ENCODE measurements at places on chromosomes 12 and 14.

GRCh38 chr12:115320451-115320850 is 636.5 kb upstream of the TBX3 start:
- DNase-seq: no peak

DNA sequence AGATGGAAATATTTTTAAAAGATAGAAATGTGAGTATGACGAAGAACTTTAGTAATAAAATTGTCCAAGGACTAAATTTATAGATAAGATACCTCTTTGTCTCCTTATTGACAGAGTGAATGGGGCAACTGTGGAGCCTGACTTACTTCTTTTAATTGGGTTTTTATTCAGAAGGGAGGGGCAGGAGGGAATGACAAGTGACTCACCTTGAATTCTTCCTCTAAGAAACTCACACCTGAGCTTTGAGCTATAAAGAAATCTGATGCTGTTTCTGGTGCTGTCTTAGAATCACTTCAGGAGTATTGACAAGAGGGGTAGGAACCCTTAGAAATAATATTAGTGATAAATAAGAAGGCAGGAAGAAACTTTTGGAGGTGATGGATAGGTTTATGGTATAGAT is 951 bp downstream of the NR1H4 start:
- DNase-seq: no peak

DNA sequence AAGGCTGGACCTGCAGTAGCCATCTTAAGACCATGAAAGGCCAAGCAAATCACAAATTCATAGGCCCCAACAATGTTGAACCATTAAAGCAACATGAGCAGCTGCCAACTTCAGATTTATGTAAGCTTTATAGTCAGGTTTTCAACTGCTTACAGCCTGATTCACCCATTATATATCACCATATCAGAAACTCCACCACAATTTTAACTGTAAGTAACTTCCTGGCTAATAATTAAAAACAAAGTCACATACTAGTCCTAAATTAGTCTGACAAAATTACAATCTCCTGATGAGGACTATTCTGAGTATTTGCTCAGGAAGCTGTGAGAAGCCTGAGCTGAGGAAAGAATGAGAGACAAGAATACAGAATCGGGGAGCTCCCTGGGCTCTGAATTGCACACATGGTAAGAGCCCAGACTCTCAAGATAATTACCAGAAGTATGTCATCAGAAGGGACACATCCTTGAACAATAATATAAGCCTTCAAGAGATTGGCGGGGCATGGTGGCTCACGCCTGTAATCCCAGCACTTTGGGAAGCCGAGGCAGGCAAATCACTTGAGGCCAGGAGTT is 55.1 kb downstream of the NUMB start:
- DNase-seq: no peak

DNA sequence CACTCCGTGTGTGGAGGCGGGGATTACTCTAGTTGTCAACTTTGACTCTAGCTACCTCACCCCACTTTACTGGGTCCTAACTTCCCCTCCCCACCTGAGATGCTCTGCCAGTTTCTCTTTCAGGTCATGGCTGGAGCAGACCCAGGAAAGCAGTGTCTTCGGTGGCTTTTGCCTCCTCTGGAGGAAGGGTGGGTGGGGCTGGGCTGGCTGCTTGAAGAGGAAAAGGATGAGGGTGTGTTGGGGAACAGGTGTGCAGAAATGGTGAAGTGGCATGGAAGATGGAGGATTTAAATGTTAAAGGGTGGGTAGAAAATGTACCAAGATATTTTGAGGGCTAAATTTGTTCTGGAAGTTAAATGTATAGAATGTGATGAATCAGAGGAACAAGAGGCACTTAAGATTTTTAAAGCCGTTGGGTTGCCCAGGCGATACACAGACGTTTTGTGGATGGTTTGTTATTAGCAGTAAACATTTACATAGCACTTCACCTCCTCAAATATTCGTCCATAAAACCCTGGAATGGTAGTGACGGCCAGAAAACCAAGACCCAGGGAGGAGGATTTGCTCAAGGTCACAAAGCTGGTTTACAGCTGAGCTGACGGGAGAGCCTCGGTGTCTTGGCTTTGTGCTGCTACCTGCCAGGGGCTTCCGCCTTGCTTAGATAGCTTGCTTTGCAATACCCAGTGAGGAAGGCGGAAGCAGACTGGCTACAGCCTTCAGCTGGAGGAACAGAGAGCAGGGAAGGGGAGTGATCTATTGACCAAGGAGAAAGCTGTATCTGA is 72.2 kb upstream of the PRMT8 start:
- peak; percentile 70 for DNase-seq

DNA sequence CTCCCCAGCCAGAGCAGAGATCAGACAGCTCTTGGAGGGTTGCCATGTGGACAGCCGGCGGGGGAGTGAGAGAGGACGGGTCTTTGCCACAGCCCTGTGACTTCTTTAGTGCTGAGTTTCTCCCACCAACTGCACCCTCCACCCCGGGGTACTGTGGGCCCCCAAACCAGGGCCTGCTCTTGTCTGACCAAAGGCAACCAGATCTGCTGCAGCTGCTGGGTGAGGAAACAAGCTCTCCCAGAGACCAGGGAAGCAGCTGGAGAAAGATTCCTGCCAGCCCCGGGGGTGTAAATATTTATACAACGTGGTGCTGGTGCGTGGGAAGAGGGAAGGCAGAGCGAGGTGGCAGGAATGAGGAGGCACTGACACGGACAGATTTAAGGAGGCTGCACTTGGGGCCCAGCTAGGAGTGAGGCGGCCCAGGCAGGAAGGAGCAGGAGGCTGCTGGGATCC is 14.3 kb upstream of the ZFP36L1 start:
- DNase-seq: no peak

DNA sequence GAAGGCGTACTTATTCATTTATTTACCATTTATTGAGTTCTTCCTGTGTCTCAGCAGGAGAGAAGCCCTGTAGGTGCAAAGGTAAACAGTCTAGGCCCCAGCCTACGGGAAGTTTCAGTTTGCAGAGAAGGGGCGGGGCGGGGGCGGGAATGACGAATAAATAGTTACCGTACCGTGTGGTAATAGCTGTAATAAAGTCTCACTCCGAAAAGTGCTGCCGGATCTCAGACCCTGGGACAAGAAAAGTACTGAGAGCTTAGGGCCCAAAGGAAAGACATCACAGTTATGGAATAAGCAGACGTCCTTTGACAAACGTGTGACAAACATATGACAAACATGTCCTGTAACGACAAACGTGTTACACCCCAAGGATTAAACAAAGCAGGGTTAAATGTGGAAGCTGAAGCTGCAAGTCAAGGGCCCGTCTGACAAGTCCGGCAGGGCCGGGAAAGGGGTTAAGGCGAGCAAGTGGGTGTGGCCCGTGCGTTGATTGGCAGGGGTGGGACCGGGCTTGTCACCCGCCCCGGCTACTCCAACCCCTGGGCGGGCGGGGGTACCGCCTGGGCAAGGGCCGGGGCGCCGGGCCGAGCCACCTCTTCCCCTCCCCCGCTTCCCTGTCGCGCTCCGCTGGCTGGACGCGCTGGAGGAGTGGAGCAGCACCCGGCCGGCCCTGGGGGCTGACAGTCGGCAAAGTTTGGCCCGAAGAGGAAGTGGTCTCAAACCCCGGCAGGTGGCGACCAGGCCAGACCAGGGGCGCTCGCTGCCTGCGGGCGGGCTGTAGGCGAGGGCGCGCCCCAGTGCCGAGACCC is at the start of gene LRP10:
Gene LRP10, plus strand, starts transcription at position 517 of the 809 bp plus-strand sequence. CDS start 564 bp downstream, outside the sequence.
- peak; percentile 85 for DNase-seq

DNA sequence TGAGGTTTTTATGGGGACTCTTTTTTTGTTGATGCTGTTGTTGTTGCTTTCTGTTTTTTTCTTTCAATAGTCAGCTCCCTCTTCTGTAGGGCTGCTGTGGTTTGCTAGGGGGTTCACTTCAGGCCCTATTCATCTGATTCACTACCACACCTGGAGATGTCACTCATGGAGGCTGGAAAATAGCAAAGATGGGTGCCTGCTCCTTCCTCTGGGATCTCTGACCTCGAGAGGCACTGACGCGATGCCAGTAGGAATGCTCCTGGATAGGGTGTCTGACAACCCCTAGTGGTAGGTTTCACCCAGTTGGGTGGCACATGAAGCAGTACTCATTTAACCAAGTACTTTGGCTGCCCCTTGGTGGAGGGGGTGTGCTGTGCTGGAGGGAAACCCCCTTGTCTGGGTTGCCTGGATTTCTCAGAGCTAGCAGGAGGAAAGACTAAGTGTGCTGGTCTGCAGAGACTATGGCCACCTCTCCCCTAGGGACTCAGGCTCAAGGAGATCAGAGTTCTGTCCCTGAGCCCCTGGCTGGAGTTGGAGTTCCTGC is 745.5 kb downstream of the TMTC2 start:
- no peak for DNase-seq

- no peak for DNase-seq
Measured at GRCh38 chr12:85874031-85874461, at the start of gene NTS. Gene NTS (plus strand): TSS chr12:85874295. CDS start chr12:85874404, 109 bp downstream.

- no peak for DNase-seq
Measured at GRCh38 chr14:94885481-94886155, 115.7 kb upstream of the GSC start.

- no peak for DNase-seq
Measured at GRCh38 chr12:53975479-53976152, 862 bp upstream of the HOTAIR start.

DNA sequence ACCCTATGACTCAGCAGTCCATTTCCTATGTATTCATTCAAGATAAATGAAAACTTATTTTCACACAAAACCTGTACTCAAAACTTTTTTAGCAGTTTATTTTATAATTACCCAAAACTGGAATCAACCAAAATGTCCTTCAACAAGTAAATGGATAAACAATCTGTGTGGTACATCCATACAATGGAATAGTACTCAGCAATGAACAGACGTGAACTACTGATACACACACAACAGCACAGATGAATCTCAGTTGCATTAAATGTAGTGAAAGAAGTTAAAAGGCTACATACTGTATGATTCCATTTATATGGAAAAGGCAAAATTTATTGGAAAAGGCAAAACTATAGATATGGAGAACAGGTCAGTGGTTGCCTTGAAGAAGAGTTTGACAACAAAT is 90.1 kb downstream of the KIAA0586 start:
- DNase-seq: no peak

- DNase-seq: no peak
Measured at GRCh38 chr14:25868521-25869314, 729.1 kb downstream of the NOVA1 start.

DNA sequence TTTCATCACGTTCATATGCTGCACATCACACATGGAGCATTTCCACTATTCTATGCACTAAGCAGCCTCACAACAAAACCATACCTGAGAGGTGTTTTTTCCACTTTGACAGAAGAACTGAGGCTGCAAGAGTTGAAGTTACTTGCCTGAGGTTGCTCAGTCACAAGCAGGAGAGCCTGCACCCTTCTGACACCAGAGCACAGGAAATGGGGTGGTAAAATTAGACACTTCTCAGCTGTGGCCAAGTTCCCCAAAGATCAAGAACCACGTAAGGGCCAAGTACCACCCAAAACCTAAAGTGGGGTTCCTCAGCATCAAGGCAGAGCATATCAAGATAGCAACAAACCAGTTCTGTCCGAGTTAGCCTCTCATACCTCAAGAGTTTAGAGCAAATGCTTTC is 185.8 kb downstream of the CAPZA3 start:
- DNase-seq: no peak

DNA sequence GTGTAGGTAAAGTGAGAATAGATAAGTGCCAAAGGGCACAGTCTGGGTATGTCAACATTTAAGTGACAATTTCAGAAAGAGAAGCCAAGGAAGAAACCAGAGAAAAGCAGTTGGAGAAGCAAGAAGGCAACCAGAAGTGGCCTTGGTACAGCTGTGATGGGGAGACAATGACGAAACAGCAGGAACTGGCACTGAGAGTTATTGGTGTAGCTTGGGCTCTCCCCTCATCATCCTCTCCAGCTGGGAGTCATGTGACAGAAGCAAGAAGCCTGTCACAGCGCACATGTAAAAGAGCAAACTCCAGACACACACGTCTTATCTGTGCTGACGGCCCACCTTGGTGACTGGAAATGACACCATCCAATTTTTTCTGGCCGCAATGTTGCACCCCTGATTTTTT is 203.3 kb upstream of the NUDT4 start:
- no peak for DNase-seq

GRCh38 chr12:90987101-90987500 is 17.7 kb downstream of the EPYC start:
- DNase-seq: no peak

- no peak for DNase-seq
Measured at GRCh38 chr14:100788517-100788916, 37.4 kb upstream of the MEG3 start.

- DNase-seq: no peak
Measured at GRCh38 chr12:100138048-100138802, 4.4 kb downstream of the BLTP3B start.

- DNase-seq: no peak
Measured at GRCh38 chr12:84508851-84509260, 403.7 kb downstream of the SLC6A15 start.

DNA sequence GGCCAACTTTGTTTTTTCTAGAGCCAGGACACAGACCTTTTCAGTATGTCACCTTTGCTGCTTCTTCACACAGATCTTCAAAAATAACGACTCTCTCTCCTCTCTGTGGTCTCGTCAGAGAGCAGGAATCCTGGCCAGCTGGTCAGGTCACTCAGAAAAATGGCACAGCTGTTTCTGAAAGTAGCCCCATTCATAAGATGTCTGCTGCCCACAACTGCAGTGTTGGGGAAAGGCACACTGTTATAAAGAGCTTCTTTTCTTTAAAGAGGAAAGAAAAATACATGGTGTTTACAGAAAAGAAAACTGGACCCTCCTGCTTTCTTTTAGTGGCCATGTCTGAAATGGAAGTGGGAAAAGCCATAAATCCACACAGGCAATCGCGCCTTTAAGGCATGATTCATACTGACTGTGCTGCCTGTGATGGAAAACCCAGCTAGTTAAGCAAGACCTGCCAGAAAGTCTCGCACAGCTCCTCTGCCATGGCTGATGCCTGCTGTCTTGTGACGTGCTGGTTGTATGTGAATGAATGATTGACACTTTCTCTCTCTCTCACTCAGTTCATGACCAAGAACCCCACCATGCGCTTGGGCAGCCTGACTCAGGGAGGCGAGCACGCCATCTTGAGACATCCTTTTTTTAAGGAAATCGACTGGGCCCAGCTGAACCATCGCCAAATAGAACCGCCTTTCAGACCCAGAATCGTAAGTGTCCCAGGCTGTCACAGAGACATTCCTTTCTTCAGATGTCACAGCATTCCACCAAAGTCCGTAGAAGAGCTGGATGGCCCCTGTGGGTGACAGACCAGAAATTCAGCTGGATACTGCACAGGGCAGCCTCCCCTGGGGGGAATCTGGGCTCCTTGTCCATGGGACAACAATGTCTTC is 147.9 kb upstream of the HIF1A start:
- DNase-seq: no peak
